ENCODE measurements at places on chromosomes 16 and 17.

DNA sequence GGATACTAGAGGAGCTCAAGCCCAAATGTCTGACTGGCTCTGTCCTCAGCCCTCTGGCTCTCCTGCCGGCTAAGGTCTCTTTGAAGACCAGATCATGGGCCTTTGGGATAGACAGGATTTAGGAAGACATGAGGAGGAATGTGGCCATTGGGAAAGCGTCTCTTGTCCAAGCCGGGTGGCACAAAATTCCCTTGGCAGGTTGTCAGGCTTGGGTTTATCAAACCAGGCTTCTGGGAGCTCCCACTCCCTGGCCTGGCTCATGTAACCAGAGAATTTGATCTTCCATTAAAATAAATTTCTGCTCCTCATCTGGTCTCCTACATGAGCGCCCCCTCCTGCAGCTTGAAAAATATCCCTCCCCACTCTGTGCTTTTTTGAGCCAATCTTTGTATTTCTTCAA lies 71.1 kb downstream of the IRX3 start:
- no peak for DNase-seq

DNA sequence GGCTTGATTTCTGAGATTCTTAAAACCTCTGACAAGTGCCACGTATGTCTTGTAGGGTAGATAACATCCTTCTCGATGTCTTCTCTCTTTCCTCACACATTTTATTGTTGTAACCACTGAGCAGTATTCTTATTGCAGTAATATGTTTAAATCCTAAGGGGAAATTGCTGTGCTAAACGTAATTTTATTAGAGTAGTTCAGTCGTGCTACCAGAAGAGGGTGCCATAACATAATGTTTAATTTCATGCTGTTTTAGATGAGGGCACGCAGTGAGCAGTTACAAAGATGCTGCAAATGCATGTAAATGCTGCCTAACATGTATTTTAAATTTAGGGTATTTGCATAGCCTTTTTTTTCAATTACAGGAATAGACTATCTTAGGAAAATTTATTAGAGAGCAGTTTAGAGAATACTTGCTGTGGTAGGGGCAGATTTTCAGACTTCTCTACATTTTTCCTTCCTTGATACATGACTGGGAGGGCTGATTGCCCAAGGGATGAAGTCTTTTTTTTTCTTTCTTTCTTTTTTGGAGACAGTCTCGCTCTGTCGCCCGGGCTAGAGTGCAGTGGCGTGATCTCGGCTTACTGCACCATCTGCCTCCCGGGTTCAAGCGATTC lies 51.7 kb downstream of the GAN start:
- no peak for DNase-seq

- no peak for DNase-seq
These were observed 53.1 kb downstream of the DNAH17 start for GRCh38 chr17:78523934-78524655.

DNA sequence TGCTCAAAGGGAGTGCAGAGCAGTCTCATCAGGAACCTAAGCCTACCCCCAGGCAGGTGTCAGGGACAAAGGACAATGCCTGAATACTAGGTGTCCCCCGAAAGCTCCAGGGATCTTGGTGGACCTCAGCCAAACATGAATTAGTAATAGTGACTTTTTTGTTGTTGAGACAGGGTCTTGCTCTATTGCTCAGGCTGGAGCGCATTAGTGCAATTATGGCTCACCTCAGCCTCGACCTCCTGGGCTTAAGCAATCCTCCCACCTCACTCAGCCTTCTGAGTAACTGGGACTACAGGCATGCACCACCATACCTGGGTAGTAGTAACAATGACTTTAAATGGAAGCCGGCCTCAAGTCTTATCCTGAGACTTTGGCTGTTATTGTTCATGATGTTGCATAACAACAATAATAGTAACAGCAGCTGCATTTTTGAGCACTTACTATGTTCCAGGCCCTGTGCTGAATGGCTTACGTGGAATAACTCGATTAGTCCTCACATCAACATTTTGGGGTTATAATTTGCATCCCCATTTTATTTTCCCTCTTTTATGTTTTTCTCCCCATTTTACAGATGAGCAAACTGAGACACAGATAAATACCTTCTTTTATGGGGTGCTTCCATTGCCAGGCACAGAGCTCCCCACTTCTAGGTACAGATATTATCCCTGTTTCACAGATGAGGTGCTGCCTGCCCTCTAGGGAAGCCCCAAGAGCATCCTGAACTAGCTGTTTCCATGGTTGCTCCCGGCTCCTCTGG lies 19.5 kb downstream of the CNGB1 start:
- no peak for DNase-seq

DNA sequence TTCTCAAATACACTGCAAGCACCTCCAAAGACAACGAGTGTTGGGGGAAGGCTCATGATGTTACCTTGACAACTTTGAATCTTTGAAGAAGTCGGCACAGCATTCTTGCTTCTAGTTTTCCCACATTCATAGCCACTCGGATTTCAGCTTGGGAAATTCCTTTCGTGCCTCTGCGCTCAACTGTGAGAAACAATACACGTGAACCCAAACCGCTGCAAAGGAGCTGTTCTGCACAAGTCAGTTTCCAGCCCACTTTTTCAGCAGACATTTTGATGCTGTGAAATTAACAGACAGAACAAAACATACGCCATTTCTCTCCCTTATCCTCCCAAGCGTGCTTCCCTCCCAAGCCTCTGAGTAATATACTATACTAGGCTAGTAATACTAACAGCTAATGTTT lies 41.2 kb downstream of the GTF3C1 start:
- no peak for DNase-seq

GRCh38 chr17:40464392-40464855 lies 21.2 kb downstream of the IGFBP4 start:
- DNase-seq = no peak
